ENCODE measurements at places on chromosomes 7 and 10.

DNA sequence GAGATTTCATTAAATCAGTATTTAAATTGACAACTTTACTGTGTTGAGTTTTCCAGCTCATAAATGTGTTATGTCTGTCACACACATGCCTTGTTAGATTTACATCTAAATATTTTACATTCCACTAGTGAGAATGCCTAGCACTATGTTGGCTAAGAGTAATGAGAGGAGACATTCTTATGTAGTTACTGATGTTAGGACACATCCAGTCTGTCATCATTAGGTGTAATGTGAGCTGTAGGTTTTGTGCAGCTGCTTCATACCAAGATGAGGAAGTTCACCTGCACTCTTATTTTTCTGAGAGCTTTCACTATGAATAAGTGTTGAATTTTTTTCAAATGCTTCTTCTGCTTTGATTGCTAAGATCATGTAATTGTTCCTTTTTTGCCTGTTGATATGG lies 218.0 kb upstream of the IGFBP3 start:
- no peak for DNase-seq

- no peak for DNase-seq
These were observed 51.8 kb downstream of the INPP5F start for GRCh38 chr10:119777686-119778085.

DNA sequence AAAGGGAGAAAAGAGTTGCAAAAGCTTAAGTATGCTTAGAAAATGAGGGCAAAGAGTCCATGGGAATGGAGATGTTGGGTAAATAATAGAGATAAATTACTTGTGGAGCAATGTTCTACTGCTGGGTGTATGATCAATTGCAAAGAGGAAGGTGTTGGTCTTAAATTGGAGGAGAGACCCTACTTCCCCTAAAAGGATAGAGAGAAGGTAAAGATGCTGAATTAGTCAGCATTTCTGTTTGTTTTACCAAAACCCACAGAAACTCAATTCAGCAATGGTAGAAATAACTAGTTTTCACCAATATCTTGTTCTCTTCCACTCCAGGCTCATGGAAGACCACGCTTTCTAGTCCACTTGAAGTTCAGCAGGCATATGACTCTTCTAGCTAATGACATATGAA lies 32.1 kb downstream of the ASB4 start:
- no peak for DNase-seq

GRCh38 chr7:71009636-71010035 lies 122.3 kb upstream of the GALNT17 start:
- no peak for DNase-seq

DNA sequence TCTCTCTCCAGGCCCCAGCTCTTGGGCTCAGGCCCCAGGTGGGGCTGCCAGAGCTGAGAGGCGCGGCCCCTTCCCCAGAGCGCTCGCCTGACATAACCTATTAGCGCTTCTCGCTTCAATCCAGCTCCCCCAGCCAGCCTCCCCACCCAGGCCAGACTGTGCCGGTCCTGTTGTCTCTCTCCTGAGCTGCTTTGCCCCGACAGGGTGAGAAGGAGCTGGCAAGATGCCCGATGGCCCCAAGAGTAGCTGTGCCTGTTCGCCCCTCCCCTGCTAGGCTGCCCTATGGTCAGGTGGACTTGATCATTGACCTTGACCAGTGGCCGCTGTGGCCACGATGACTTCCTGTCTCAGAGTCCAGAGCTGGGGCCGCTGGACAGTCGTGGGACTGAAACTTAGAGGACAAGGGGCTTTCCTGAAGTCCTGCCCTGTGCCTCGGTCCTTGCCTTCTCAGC lies 9.1 kb downstream of the TMEM270 start:
- no peak for DNase-seq

- DNase-seq = peak; percentile 34
These were observed 51.1 kb downstream of the CPEB3 start for GRCh38 chr10:92239600-92240288.

DNA sequence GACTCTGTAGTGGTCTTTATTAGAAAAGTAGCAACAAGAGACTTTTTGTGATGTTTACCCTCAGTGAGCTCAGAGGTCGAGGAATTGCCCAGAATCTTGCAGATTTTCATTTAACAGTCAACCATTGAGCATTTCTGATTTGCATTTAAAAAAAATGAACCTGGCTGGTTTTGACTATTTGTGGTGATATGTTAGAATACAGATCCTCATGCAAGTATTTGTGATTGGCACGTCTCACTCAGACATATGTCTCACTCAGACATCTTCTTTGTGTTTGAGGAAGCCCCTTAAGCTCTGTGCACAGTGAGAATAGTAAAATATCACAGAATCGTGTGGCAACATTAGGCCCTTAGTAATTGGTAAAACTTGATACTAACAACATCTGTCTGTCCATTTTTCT lies 113.2 kb downstream of the SND1 start:
- DNase-seq = no peak

DNA sequence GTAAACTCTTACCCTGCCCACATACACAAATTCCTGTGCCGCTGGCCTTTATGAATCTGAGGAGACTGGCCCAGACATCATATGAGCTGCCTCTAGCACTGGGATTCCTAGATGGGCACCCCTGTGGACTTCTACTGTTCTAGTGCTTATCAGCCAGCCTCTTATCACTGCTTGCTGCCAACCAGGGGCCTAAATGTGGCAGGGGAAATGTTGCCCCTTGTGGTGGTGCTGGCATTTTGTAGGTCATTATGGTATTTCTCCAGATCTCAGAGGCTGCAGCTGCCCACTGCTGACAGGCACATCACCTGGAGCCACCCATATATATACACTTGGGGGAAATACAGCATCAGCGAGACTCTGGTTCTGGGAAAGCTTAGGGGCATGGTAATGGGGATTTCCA lies 5.4 kb downstream of the SFR1 start:
- no peak for DNase-seq

DNA sequence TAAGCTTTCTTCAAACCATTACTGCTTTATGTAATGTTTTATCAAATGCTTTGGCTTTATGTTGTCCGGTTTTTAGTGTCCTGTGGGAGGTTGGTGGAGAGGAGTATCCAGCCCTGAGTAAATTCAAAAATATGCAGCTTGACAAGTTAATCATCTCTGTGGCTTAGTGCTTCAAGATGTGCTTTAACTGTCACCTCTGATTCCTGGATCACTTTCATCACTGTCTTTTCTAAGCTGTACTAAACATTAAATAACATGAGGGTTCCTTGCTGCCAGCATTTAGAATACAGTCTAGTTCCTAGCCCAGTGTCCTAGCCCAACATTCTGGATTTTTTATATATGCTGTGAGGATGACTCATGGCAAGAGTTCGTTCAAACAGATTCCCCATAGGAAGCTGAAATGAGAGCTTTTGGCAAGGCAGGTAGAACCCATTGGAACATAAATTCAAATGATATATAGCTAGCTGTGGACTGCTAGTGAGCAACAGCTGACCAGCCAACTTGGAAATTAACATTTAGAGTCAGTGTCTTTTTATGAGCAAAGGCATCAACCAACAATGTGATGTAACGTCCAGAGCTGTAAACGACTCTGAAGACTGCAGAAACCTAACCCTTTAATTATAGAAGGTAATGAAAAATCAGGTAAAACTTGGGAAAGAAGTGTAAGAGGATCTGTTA lies 80.6 kb upstream of the OIT3 start:
- no peak for DNase-seq

- no peak for DNase-seq
These were observed 9.4 kb upstream of the CD36 start for GRCh38 chr7:80629023-80629422.

- no peak for DNase-seq
These were observed 16.7 kb downstream of the CRPPA start for GRCh38 chr7:16404636-16405035.

GRCh38 chr10:112963835-112964234 lies 13.8 kb downstream of the TCF7L2 start:
- DNase-seq = no peak

DNA sequence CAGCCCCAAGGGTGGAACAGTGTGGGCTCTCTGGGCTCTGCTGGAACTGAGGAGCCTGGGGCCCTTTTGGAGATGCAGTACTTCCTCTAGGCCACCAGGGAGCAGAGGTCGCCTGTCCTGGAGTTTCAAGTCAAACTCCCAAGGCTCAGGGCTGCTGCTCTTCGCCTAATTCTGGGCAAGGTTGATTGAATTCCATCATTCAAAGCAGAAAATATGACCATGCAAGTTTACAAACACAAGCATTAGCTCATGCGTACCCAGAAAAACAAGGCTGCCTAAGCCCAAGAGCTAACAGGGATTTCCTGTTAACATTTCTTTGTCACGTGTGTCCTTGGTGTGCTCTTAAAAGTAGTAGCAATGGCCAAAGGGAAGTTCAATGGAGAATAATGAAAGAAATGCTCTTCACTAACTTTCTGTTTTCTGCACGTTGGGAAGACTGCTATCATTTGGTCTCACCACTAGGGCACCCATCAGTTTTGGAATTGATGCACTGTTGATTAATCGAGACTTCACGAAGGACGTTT lies 20.1 kb downstream of the LDB3 start:
- peak; percentile 45 for DNase-seq

- no peak for DNase-seq
These were observed 382.5 kb upstream of the KIAA1217 start for GRCh38 chr10:23826421-23826820.

GRCh38 chr10:75203724-75204123 lies 6.9 kb upstream of the VDAC2 start:
- DNase-seq = no peak

DNA sequence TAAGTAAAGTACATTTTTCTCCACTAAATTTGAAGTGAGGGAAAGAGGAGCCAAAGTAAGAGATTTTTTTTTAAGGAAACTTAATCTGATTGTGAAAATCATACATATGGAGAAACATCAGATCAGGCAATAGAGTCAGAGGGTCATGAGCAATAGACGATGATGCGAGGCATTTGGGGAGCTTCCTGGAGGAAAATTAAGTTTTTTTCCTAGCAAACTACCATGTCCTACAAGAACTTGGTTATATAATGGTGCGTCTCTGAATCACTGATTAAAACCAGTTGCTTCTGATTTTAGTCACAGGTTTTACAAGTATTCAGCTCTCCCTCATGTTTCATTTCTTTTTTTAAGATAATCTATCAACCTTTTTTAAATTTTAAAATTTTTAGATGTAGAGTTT lies 52.1 kb upstream of the MTURN start:
- DNase-seq = no peak

DNA sequence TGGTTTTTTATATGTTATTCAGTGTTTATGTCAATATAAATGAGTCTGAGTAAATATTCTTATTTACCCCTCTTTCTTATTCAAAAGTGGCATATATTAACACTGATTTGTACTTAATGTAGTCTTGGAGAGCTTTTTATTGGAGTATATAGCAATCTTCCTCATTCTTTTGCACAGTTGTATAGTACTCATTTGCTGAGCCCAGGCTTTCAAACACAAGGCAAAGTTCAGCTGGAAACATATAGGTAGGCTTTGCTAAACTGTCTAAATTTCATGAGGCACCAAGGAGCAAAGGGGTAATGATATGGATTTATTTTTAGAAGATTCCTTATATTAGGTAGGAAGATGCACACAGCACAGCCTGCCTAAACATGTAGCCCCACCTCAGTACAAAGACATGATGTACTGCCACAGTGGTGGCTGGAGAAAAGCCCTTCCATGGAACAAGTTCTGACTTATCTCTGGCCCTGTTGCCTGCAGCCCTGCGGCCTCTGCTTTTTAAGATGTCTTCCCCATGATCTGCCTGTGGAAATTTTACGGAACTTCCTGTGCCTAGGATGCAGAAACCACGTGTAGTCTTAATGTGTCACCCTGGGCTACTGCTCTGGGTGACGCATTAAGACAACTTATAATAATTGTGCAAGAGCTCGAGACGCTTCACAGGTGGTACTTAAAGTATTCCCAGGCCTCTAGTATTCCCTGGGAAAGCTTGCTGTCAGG lies 9.6 kb upstream of the PDCD4 start:
- peak; percentile 54 for DNase-seq

Data from CD4-positive, alpha-beta T cell treated with Interleukin-15 for 1 hour (primary cell).